ENCODE measurements at places on chromosomes 2 and 18.

DNA sequence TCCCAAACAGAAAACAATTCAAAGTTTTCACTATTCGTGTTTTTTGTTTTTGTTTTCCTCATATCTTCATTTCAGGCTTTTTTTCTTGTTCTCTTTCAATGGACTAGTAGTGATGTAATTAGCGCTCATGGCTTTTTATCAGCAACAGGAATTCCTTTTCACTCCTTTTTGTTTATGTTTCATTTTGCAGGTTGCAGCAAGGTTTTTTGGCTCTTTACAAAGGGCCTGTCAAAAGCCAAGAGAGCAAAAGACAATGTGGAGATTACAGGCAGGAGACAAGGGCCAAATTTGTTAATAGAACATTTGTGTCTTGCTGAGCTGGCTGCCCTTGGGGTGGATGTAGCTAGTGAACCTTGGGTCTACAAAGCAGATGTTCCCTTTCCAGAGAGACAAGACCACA is 467.4 kb upstream of the CDH20 start:
- no peak for DNase-seq

DNA sequence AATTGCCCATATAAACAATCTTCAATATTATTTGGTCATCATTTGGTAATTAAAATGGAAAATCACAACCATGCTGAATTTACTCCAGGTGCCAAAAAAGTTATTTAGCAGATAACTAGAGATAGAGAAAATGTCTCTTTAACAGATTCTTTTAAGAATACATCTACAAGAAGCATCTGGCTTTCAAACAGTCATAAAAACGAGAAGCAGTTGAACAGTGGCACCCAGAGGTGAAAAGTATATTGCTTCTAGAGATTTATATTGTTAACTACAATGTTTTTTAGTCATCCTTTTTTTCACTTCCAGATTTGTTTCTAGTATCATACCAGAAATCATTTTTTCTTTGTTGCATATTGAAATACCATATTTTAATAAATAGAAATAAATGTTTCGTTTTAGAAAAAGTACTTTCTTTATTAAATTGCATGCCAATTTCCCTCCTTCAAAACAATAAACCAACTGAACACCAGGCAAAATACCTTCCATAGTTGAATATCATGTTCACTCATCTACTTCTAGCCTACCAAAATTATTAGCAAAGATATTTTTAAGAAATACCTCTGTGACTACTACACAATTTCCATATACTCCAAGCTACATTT is 65.4 kb upstream of the HNRNPA3 start:
- DNase-seq: no peak

- DNase-seq: no peak
These were observed 157.4 kb downstream of the SOX11 start for GRCh38 chr2:5849562-5849961.

- DNase-seq: no peak
These were observed 100.9 kb downstream of the SH3BP4 start for GRCh38 chr2:235052514-235053354.

GRCh38 chr2:163351143-163351542 is 384.7 kb downstream of the FIGN start:
- no peak for DNase-seq

DNA sequence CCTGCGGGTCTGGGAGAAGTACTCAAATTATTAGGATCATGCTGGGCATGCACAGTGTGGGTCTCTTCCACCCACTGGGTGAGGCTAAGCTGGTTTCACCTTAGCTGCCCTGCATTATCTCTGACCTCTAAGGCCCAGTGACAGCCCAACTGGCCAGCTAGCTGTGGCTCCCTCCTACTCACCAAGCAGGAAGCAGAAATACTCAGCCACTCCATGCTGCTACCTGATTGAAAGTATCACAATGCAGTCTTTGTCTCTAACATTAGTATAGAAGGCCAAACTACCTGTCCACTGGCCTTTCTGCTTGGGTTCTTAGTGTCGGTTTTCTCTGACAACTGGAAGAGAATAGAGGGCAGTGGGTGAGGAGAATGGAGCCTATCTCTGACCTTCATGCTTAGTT is 47.3 kb upstream of the RAB27B start:
- DNase-seq: no peak

- no peak for DNase-seq
These were observed 60.6 kb downstream of the ZEB2 start for GRCh38 chr2:144459286-144459685.

DNA sequence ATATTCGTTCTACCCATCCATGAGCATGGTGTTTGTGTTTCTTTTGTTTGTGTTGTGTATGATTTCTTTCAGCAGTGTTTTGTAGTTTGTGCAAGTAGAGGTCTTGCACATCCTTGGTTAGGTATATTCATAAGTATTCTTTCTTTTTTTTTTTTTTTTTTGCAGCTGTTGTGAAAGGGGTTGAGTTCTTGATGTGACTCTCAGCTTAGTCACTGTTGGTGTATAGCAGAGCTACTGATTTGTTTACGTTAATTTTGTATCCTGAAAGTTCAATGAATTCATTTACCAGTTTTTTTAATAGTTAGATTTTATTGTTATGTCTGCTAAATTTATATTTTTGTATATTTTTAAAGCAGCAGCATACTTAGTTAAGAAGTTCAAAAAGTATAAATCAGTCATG is 834.4 kb upstream of the NRXN1 start:
- DNase-seq: no peak

DNA sequence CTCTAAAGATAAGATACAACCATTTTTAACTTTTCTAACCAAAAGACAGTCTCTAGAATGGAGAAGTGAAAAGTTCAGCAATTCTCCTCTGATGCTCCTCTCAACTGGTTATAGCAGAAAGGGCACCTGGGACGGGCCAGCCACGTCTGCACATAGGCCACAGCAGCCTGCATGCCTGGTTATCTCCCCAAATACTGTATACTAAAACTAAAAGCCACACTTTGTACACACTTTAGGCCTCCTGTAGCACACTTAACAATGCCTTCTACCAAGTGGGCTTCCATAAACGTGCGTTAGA is 179.1 kb downstream of the ANKRD44 start:
- DNase-seq: no peak

- DNase-seq: no peak
These were observed 47.7 kb downstream of the OSBPL6 start for GRCh38 chr2:178241844-178242551.

- no peak for DNase-seq
These were observed 227.8 kb upstream of the CDH2 start for GRCh38 chr18:28404694-28405093.

GRCh38 chr2:45918463-45919159 is 267.1 kb downstream of the PRKCE start:
- DNase-seq: no peak

- peak; percentile 78 for DNase-seq
These were observed 33.3 kb upstream of the KLF11 start for GRCh38 chr2:10009811-10010781.

GRCh38 chr2:1963786-1964185 is 219.5 kb upstream of the PXDN start:
- DNase-seq: no peak

DNA sequence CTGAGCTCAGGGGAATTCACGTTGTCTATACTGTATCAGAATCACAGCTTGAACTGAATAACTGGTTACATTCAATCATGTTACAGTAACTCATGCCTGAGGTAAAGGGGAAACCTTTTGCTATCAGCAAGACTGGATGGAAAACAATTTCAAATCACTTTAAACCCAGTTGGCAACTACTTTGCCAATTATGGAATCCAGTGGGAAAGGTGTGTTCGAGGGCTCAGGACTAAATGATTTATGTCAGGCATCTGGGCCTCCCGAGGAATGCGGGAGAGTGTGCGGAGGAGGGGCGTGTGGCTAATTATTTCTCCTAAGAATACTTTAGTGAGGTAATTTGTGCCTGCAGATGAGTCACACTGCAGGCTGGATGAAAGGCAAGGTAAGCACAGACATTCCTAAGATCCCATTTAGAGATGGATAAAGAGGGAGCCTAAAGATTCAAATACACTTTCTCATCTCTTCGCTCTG is 100.1 kb downstream of the HRH4 start:
- no peak for DNase-seq

- DNase-seq: no peak
These were observed 253.2 kb upstream of the SP5 start for GRCh38 chr2:170461889-170462288.

- DNase-seq: no peak
These were observed 56.9 kb upstream of the SEMA4C start for GRCh38 chr2:96926791-96927190.

- DNase-seq: no peak
These were observed 16.6 kb downstream of the KCTD1 start for GRCh38 chr18:26531605-26532298.

DNA sequence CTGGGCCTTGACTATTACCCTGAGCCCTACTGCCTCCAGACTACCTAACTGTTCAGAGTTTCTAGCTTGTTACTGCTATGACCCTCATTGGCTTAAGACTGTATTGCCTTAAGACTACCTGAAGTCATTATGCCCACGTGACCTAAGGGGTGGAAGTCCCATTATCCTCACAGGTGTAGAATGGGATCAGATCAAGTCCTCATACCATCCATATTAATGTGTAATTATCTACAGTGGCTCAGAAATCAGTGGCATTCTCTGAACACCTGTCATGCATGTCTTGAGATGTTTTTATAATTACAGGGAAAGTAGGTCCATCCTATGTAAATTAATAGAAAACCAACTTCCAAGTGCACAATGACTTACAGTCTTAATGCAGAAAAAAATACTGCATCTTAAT is 124.0 kb upstream of the CDC42EP3 start:
- no peak for DNase-seq

DNA sequence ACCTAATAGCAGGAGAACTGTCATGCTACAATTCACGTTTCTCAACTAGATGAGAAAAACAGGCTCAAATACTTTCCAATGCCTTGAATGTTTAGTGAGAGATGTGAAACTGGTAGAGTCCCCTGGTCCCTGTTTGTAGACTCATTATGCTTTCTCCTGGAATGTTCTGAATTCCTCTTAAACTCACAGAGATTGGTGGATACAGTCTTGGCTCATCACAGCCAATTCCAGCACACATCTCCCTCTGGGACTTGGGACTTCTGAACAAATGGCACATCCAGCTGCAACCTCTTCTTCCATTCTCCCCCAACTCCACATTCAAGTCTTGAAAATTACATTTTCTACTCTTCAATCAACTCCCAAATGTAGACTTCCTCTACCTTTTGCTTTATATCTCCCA is 58.4 kb upstream of the NT5C1B start:
- DNase-seq: no peak

GRCh38 chr18:69580107-69580506 is 179.4 kb downstream of the DOK6 start:
- DNase-seq: no peak

- no peak for DNase-seq
These were observed 86.9 kb upstream of the COPS8 start for GRCh38 chr2:236998758-236999157.

DNA sequence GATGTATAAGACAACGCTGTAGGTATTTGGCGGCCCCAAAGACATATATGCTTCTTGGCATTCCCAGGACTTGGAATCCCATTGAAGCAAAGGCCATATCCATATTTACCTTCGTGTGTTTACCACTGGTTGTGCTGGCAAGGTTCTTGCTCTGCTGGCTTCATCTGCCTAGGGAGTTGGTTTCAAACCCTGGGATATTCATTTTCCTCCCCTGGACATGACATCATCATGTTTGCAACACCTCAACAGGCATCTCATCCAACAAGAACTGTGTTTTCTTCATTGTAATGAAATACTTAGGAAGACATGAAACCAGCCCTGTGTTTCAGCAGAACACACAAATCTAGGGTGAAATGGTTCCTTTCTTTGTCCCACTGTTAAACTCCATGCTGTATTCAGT is 77.9 kb upstream of the PHLPP1 start:
- peak; percentile 20 for DNase-seq

DNA sequence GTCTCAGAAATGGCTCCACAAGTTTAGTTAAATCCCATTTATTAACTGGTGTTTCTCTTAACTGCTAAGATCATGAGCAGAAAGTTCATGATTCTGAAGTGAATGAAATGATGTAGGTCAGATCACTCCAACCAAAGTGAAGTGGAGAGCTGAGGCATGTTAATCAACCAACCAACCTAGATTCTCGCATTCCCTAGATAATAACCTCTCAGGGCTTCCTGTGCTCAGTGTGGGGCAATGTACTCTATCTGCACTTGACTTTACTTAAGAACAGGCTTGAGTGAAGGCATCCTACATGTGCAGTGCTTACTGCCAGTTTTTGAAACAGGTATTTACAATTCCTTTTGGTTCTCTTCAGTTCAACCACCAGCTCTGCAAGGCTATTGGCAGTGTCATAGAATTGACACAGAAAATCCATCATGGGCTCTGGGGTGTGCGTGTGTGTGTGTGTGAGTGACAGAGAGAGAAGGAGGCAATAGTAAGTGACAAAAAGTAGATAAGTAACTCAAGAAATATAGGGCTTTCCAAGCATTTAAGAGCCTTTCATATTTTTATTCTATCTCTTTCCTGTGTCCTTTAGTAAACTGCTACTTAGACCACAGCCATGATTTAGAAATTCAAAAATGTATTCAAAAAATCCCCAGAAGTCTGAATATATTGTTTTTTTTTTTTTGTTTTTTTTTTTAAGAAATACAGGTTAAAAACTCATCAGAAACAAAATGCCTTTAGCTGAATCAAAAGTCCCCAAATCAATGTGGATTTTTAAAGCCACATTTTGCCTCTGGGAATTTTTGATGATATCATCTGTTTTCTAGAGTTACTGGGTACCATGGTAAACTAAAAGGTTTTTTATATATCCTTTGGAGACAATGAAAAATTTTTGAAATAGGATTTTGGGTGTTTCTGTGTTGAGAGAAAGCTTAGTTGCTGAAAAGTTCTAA is 28.6 kb downstream of the DOCK10 start:
- DNase-seq: no peak

DNA sequence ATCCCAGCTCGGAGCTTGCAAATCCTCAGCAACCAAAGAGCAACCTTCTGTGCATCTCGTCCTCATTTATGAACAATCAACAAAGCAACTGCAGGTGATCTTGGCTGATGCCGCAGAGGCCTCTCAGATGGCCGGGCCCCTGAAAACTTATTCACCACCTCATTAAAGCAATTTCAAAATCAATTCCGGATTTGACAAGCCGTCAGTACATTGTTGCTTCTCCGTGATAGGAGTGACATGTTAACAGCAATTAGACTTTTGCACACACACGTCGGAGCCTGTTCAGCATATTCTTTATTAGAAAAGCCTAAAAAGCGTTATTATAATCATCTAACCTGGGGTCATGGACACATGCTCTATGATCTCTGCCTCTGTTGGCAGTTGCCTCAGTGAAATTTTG is 183.1 kb upstream of the CXCR4 start:
- DNase-seq: no peak

DNA sequence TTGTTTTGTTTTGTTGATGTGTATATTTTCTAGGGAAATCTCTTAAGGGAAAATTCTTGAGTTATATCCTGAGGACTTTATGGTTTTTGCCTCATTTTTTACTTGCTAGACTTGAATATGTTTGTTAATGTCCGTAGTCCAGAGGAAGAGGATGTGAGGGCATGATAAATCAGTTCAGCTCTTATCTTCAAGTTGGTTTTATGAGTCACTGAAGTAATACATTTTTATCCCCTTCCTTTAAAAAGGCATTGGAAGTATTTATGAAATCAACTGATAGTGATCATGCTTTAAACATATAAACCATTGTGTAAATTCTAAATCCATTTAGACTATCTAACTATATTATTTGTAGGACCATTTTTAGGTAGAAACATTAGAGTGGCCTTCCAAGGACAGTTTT is 43.9 kb upstream of the CYBRD1 start:
- no peak for DNase-seq
